ENCODE measurements at places on chromosomes 3 and 15.

DNA sequence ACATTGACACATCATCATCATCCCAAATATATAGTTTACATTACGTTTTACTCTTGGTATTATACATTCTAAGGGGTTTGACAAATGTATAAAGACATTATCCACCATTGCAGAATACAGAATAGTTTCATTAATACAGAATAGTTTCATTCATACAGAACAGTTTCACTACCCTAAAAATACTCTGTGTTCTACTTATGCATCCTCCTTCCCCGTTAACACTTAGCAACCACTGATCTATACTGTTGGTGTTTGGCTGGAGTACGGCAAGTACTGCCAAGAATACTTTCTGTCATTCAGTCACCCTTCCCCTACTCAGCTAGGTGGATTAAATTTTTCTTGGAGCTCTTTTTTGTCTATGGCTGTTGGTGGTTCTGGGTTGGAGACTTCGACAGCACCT is 33.4 kb downstream of the LEKR1 start:
- no peak for DNase-seq

GRCh38 chr3:11530153-11530721 is 113.5 kb downstream of the VGLL4 start:
- DNase-seq: no peak

DNA sequence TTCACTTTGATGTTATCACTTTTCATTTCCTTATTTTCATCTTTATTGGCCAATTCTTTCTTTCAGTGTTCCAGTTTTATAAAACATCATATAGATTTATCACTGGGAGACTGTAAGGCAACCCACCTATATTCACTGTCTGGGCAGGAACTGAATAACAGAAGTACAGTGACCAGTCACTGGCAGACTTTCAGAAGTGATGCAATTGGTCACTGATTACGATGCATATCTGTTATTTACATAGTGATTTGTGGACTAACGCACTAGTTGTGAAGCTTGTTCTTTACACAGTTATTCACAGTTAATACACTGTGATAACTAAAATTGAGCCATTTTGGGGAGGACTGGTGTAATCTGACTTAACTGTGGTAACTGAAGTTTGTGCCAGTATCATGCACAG is 190.2 kb upstream of the DPH6 start:
- DNase-seq: no peak

DNA sequence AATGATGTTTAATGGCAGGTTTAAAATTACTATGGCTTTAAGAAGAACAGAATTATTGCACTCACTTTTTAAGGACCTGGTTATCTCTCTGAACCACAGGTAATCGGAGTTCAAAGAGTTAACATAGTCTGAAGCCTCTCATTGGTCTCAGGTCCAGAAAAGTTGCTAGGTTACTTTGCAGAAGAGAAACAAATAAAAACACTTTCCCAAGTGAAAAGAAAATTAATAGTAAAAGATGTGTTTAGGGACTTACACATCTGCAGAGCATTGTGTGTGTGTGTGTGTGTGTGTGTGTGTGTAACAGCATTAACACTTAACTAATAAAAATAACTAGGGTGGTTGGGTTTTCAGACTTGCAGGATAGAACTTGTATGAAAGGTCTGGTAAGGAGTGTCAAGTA is 1.0 kb downstream of the MASP1 start:
- no peak for DNase-seq

DNA sequence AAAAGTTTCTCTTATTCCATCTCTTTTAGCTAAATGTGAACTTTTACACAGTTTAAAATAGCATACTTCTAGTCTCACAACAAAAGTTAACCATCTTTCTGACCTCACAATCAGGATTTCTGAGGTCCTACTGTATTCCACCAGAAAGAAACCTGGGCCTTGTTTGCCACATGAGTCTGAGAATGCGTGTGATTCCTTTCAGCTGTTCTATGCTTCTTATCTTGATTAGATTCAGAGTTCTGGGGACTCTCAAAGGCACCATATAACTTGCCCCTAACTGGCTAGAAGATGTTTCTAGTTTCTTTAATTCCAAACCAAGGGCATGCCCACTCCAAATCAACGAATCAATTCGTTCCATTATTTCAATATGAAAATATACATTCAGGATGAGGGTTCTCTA is 131.1 kb downstream of the ATP8B4 start:
- no peak for DNase-seq

GRCh38 chr15:88909956-88910831 is 3.0 kb downstream of the MFGE8 start:
- no peak for DNase-seq

DNA sequence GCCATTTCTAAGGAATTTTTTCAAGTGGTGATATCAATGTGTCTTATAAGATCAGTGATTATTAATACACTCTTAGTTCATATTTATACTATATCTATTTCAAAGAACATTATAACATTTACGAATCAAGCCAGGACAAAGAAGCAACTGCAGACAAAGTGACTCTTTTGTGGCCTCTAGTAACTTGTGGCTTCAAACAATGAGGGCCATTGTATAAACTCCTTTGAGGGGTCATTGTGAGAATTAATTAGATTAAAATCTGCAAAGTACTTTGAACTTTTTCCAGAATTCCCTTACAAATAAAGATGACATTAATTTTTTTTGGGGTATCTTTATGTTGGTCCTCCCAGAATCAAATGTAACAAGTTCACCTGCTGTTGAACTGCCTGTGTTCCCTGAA is 12.3 kb upstream of the SLC30A4 start:
- DNase-seq: no peak

GRCh38 chr3:125589547-125590122 is 5.7 kb downstream of the OSBPL11 start:
- no peak for DNase-seq

- DNase-seq: no peak
Observed at GRCh38 chr15:58752716-58753115, 3.2 kb upstream of the ADAM10 start.

- no peak for DNase-seq
Observed at GRCh38 chr3:124574012-124574411, 156.2 kb upstream of the UMPS start.

DNA sequence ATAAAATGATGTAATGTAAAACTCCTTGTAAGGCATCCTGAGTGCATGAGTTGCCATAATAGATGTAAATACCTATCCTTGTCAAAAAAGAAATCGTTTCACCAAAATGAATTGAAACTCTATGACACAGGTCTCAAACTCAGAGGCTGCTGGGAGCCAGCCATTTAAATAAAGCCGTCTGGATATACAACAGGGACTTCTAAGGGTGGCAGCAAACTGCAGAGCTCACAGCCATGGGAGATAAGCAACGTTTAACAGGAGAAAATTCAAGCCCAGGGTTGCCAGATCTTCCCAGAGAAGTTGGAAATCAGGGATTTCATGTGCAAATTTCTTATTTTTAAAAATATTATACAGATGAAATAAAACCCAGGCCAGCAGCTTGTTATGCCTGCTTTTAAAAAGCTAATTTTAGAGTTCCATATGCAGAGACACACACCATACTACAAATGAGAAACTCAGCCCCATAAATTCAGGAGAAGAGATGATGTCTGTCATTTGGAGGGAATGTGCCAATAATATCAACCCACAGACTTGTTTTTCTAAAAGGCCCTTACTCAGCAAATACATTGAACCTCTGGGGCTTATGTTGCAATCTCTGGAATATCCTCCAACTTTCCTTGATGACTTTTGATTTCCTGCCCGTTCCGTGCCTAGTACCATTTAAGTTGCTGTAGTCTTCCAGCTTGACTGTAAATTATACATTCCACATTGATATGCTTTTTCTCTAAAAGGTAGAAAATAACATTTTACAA is 75.6 kb downstream of the AQP9 start:
- no peak for DNase-seq

DNA sequence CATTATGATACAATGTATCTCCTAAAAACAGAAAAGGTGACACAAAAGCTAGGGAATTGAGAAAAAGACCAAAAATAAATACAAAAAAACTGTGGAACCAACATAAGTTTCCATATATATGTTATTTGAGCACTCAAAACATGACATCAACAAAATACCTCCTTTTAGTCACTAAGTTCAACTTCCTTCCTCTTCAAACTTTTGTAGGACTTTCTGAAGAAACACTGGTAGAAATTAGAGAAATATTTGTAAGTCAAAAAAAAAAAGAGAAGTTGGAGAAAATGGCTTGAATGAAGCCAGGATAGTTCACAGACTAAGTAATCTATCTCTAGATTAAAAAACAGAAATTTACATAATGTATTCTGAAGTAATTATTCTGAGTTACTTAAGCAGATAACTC is 208.4 kb upstream of the ALCAM start:
- DNase-seq: no peak
